ENCODE measurements at places on chromosomes 6 and 20.

DNA sequence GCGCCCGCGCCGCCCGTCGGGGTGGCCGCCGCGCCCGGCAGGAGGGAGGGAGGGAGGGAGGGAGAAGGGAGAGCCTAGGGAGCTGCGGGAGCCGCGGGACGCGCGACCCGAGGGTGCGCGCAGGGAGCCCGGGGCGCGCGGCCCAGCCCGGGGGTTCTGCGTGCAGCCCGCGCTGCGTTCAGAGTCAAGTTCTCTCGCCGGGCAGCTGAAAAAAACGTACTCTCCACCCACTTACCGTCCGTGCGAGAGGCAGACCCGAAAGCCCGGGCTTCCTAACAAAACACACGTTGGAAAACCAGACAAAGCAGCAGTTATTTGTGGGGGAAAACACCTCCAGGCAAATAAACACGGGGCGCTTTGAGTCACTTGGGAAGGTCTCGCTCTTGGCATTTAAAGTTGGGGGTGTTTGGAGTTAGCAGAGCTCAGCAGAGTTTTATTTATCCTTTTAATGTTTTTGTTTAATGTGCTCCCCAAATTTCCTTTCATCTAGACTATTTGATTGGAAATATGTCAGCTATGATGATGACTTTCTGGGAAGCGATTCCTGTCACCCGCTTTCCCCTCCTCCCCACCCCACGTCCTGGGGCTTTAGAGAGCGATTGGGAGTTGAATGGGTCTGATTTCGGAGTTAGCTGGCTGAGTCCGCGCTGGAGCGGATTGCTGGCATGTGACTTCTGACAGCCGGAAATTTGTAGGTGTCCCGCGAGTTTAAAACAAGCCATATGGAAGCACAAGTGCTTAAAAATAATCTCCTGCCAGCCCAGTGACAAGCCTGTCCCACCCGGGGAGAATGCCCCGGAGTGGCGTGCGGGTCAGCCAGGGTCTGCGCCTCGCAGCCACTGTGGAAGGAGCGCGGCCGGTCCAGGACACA lies 1.1 kb downstream of the ESR1 start:
- DNase-seq: no peak

DNA sequence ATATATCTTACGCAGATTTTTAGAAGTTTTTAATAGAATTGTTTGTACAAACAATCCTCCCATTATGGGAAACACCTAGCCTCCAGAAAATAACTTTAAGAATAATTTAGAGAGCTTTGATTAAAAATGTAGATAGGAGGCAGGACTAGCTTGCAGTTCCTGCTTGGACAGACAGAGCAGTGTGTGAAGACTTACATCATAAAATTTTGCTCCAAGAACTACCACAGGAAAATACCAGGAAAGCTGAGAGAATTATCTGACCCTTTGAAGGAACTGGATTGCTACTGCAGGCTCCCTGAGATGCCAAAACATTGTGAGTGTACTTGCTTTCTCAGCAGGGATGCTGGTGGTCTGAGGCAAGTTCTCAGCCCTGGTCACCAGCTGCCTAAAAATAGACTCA lies 64.2 kb downstream of the EYS start:
- no peak for DNase-seq

GRCh38 chr6:133827766-133828165 lies 61.1 kb upstream of the TCF21 start:
- no peak for DNase-seq

GRCh38 chr6:128323011-128323410 lies 197.4 kb downstream of the PTPRK start:
- no peak for DNase-seq

DNA sequence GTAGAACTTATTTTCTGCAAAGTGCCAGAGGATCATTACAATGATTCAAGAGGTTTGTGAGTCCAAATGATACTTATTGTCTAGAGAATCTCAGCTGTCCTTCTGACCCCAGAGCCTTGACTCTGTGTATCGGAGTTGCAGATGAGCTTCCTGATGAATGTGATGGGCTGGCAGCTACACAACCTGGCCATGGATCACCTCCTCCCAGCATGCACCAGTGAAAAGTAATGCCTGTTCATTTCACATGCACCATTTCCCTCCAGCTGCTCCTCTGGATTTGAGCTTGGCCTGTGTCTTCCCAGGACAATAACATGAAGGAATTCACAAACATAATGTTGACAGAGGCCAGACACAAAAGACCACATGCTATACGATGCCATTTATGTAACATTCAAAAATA lies 30.0 kb downstream of the SNHG17 start:
- no peak for DNase-seq

DNA sequence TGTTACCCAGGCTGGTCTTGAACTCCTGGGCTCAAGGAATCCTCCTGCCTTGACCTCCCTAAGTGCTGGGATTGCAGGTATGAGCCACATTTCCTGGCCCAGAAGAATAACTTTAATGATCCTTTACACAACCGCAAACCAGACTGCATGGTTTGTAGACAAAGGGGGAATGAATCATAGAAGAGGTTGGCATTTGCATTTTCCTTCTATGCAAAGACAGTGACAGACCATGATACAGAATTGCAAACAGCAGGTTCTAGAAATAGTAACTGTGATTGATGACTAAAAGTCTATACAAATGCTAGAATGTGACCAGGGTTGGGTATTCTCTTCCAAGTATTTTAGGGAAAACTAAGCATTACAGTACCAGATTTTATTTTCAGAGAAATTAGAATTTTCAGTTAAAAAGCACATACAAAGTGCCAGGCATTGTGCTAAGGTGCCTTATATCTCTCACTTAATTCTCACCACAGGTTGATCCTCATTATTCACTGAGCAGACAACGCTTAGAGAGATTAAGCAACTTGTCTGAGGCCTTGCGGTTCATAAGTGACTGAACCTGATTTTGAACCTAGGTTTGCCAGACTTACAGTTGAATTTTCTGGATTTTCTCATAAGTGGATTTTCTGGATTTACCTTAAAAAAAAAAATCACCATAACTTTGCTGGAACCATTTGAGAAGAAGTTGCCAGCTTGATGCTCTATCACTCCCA lies 146.6 kb downstream of the ZFAND3 start:
- DNase-seq: no peak

DNA sequence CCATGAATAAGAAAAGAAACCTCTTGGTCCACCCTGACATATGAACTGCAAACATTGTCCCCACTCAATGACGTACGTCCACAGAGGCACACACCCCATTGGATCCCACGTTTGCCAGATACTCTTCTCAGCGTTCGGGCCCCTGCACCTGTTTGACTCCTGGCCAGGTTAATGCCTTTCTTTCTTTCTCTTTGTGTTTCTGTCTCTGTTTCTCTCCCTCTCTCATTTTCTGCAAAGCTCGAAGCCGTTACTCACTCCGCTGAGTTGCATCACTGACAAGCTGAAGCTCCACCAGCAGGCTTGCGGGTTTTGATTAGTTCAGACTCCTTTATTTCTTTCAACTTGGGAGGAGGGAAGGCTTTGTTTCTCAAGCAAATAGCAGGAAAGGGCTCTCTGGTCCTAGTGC lies 135.5 kb upstream of the SUPT3H start:
- no peak for DNase-seq

- peak; percentile 53 for DNase-seq
Measured at GRCh38 chr6:122491919-122492555, 20.4 kb upstream of the SERINC1 start.

DNA sequence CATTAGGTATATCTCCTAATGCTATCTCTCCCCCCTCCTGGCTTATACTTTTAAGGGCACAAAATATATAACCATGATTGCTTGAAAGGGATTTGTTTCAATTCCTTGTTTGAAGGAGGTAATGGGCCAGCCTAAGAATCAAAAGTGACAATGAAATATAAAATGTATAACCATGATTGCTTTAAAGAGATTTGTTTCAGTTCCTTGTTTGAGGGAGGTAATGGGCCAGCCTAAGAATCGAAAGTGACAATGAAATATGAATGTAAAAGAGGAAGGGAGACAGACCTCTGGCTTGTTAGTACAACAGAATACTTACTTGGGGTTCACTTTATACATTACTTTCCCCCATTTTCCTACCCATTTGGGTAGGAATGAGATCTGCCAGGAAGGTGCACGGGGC lies 55.5 kb downstream of the FOXC1 start:
- no peak for DNase-seq

DNA sequence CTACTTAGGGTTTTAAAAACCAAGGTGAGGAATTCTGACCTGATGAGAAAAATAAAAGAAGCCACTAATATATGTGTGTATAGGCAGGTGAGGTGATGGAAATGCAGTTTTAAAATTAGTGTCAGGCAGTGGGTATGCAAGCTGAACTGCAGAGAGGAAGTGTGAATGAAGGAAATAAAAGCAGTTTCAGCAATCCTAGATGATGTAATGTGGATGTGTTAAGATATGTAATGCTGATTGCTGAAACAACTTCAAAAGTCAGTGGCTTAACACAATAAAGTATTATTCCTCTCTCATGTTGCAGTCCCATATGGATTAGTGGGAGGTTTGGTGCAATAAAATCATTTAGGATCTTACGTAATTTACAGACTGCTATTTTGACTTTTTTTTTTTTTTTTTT lies 119.9 kb upstream of the ASCC3 start:
- DNase-seq: no peak

- DNase-seq: no peak
Measured at GRCh38 chr6:163036160-163036645, 308.4 kb downstream of the PACRG start.

DNA sequence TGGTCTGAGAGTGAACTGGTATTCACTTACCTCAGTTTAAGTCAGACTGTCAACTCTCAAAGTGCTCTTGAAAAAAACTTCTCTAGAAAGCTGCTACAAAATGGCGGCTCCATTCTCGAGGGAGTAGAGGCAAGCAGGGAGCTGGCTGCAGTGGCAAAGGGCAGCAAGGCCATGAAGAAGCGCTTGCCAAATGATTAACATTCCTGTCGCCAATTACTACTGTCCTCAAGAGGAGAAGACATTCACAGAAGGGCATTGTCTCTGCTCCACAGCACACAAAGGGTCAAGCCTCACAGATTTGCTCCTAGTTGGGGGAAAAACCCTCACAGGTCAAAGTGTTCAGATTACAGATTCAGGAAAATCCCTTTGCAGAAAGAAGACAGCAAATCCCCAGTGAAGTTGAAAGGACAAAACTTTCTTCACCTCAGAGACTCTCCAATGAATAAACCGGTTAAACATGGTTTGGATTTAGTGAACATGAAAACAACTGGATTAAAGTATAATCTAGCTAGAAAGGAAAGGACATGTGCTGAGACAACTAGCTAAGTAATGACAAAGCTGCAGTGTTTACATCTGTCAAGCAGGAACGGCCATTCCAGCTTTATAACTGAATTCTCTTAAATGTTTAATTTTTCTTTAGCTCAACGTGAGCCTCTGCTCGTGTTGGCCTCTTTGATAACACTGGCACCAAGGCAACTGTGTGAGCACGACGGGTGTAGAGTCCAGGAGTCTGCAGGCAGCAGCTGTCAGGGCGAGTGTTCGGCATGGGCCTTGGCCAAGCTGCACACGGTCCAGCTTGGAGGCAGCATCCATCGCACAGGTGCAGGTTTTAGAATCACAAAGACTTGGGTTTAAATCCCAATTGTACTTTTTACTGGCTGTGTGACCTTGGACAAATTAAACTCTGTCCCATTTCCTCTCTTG lies 37.6 kb downstream of the NR2E1 start:
- no peak for DNase-seq

DNA sequence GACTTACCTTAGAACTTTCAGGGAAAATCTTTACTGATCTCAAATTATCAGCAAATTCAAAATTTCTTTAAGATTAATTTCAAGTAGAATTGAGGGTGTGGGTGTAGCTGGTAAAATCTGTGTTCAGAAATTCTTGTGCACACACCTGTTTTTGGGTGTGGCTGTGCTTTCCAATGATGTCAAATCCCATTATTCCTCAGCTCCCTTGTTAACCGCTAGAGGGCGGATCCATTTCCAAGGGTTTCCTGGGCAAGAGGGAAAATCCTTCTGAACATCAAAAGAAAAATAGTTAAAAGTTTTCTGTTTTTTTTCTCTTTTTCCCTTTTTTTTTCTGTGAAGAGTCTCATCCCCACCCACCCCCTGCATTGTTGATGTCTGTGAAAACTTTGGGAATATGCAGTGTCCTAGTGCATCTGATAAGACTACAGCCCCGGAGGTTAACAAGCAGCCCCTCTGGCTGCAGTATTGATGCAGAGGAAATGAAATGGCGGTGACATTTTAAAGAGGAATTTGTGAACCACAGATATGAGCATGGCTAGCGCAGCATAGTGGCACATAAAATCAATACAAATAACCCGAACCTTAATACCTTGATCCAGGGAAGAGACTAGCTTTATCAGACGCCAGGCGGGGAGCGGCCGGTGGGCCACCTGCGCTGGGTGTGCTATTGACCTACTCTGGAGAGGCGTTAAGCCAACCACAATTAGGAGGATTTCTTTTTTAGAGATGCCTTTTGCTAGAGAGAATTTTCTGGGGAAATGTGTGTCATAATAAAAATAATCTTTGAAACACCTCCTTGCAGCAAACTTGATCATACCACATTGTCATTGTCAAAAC lies 130.9 kb downstream of the FOXA2 start:
- no peak for DNase-seq

DNA sequence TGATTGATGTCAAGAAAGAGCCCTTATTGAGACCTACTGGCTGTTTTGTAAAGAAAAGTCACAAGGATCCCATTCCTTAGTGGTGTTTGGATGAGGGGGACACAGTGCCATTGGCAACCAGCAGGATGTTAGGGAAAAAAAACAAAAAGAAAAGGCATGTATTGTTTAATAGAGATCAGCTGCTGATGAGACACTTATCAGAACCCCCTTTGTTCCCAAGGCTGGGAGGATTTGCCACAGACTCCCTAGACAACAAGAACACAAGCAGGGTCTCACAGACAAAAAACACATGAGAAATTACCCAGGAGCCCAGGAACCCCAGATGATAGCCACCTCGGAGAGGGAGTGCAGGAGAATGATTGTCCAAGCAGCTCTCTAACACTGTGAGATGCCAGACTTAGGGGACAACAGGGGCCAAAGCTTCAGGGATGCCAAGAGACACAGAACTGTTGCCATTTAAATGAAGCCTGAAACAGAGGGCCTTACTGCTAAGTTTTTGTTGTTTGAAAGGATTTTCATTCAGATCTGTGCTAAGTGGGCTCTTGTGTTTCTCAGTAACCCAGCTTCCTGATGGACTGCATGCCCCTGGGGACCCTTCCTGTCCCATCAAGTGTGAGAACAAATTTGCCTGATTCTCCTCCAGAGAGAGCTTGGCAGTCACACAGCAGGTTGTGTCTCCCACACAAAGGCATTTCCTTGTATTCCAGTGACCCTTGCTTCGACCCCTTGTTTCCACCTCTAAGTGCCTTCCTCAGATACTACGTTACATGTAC lies 48.7 kb upstream of the HEY2 start:
- no peak for DNase-seq

DNA sequence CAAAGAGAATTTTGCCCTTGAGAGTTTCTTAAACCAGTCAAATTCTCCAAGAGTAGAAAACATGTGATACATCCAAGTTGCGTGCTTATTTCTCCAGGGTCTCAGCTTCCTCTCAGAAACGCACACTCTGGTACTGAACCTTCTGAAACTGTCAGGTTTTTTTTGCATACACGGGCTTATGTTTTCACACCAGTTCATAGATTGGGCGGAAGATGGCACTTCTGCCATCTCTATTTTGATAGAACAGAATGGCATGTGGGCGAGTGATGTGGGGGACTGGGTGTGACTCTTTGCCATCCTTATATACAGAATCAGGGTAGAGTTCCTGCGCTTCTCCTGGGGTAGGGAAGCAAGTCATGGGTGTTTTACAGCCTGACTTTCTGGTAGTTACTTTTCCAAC lies 56.4 kb downstream of the ADTRP start:
- DNase-seq: no peak

- no peak for DNase-seq
Measured at GRCh38 chr20:8862092-8862491, 206.8 kb upstream of the PLCB4 start.

GRCh38 chr6:15817100-15817499 lies 154.3 kb upstream of the DTNBP1 start:
- DNase-seq: no peak

Measured in stimulated activated CD4-positive, alpha-beta T cell treated with anti-CD3 and anti-CD28 coated beads, TNF-alpha, amount 100 ng/mL, for 48 hours (primary cell).